SJSA1 (cell line): ENCODE measurements at places on chromosomes 3 and 15. TPM values are rescaled to one million over a fixed set of nuclear protein-coding genes. Genes with fewer than 3 reads are reported as not detected.

DNA sequence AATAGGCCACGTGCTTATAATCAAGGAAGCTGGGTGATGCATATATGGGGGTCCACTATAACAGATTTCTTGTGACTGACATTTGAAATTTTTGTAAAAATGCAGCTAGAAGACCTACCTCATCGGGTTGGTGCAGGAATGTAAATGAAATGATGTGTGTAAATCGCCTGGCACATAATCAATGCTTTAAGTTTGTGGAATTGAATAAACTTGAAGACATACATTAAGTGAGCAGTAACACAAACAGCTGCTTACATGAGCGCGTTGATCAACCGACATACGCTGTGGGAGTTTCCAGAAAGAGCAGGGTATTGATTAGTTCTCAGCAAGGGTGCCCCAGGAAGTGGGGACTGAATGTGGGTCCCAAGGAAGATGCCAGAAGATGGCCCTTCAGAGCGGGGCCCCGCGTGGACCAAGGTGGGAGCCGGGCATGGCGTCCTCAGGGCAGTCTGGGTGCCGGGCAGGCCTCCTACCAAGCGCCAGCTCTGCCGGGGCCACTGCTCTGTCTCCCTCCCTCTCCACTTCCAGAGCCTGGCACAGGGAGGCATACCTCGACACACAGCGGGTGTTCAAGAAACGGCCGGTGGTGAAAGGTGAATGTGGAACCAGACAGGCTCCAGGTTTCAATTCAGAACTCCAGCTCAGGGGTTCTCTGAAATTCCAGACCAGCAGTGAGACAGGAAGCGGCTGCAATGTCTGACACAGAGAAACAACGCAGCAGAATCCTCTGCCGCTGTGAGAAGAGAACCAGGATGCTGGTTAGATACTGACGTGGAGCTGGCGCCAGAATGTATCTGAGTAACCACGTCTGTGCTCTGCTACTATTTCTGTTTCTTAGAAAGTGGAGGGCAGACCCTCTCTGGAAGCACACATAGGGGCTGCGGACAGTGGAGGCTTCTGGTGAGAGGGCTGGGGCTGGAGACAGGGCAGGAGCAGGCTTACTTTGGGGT, 12.6 kb downstream of the BFSP2 start:
- peak overlapping the region; percentile 97 for H3K27ac ChIP-seq
- no peaks in the 10 kb centered on the region for H3K27me3 ChIP-seq
- 0 out of 2 replicates have a peak, but pooled peaks cover 3% of the 10 kb centered on the region for H3K36me3 ChIP-seq
- H3K4me3 ChIP-seq = peak overlapping the region; percentile 46

Gene LRTM1
- total RNA-seq = not detected in 2 replicates

GRCh38 chr3:30248423-30248822, 358.0 kb upstream of the TGFBR2 start:
- H3K27me3 ChIP-seq = no peaks in the 10 kb centered on the region
- H3K36me3 ChIP-seq = no peaks in the 10 kb centered on the region
- DNase-seq = no peak
- no peak overlapping the region for H3K27ac ChIP-seq
- H3K4me1 ChIP-seq = no peaks in the 10 kb centered on the region

- no peaks in the 10 kb centered on the region for H3K27me3 ChIP-seq
- no peak overlapping the region for H3K27ac ChIP-seq
- peaks cover 41% of the 10 kb centered on the region for H3K36me3 ChIP-seq
- no peak overlapping the region for H3K4me3 ChIP-seq
- DNase-seq = peak; percentile 62
These were observed 16.1 kb downstream of the CD276 start for GRCh38 chr15:73700041-73700842.

DNA sequence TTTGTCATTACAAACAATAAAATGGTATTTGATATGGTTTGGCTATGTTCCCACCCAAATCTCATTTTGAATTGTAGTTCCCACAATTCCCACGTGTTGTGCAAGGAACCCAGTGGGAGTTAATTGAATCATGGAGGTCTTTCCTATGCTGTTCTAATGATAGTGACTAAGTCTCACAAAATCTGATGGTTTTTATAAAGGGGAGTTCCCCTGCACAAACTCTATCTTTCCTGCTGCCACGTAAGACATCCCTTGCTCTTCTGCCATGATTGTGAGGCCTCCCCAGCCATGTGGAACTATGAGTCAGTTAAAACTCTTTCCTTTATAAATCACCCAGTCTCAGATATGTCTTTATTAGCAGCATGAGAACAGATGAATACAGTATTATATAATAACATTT, 15.4 kb upstream of the AADAC start:
- H3K27ac ChIP-seq = no peak overlapping the region
- DNase-seq = no peak
- no peaks in the 10 kb centered on the region for H3K27me3 ChIP-seq
- H3K4me3 ChIP-seq = no peak overlapping the region
- peaks cover 19% of the 10 kb centered on the region for H3K4me1 ChIP-seq

DNA sequence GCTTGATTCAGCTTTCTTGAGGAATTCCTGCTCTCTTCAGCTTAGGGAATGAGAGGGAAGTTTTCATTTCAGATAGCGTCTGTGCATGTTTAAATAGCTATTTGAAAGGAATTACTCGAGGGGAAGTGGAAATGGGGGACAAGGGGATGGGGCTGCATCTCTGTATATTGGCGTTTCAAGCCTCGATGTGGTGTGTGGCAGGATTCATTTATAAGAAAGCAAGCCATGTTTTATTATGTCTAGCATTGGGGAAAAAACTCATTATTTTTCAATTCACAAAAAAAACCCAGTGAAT, 1.0 kb downstream of the ATP2C1 start:
- peaks cover 23% of the 10 kb centered on the region for H3K4me1 ChIP-seq
- H3K27me3 ChIP-seq = no peaks in the 10 kb centered on the region
- peaks cover 8% of the 10 kb centered on the region; the same call in 1 of the 2 replicates for H3K36me3 ChIP-seq
- H3K27ac ChIP-seq = peak overlapping the region; percentile 82
